ENCODE measurements at places on chromosomes 13 and 19. TPM values are rescaled to one million over a fixed set of nuclear protein-coding genes. Genes with fewer than 3 reads are reported as not detected.

Gene CPB2
- total RNA-seq: 5.1 TPM

Gene CRX
- total RNA-seq: not detected

Gene CACNG6
- total RNA-seq: 2.5 TPM

Gene CCL25
- not detected for total RNA-seq

- H3K4me3 ChIP-seq: no peak overlapping the region
- H3K27ac ChIP-seq: no peak overlapping the region
- no peak for DNase-seq
- no peaks in the 10 kb centered on the region for H3K36me3 ChIP-seq
- peaks cover 4% of the 10 kb centered on the region for H3K4me1 ChIP-seq
- H3K27me3 ChIP-seq: no peaks in the 10 kb centered on the region
These were observed 259.5 kb downstream of the COL4A1 start for GRCh38 chr13:110047496-110047895.

DNA sequence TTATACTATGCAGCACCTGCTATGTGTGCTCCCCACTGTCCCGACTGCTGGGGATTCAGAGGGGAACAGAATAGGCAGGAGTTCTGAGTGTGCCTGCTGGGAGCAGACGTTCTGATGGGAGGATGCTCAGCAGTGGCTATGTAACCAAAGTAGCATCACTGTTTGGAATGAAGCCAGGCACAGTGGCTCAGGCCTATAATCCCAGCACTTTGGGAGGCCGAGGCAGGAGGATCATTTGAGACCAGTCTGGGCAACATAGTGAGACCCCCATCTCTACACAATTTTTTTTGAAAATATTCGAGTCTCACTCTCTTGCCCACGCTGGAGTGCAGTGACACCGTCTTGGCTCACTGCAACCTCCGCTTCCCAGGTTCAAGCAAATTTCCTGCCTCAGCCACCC lies 6.0 kb downstream of the ATG4D start:
- H3K4me1 ChIP-seq: peaks cover 3% of the 10 kb centered on the region
- no peak overlapping the region for H3K4me3 ChIP-seq
- no peaks in the 10 kb centered on the region for H3K36me3 ChIP-seq
- DNase-seq: no peak
- H3K27ac ChIP-seq: no peak overlapping the region

GRCh38 chr13:42125046-42125445 lies 76.6 kb downstream of the DGKH start:
- H3K27ac ChIP-seq: no peak overlapping the region
- no peak for DNase-seq
- peaks cover 2% of the 10 kb centered on the region for H3K36me3 ChIP-seq

GRCh38 chr13:41006978-41007743 lies 12.0 kb downstream of the ELF1 start:
- peaks cover 94% of the 10 kb centered on the region for H3K4me1 ChIP-seq
- H3K4me3 ChIP-seq: no peak overlapping the region
- H3K27me3 ChIP-seq: no peaks in the 10 kb centered on the region

GRCh38 chr19:18312092-18312534 lies 10.8 kb downstream of the LSM4 start:
- H3K4me1 ChIP-seq: peaks cover 11% of the 10 kb centered on the region
- no peaks in the 10 kb centered on the region for H3K36me3 ChIP-seq
- no peaks in the 10 kb centered on the region for H3K27me3 ChIP-seq
- no peak overlapping the region for H3K4me3 ChIP-seq

- H3K36me3 ChIP-seq: no peaks in the 10 kb centered on the region
- H3K27me3 ChIP-seq: no peaks in the 10 kb centered on the region
- peaks cover 1% of the 10 kb centered on the region for H3K4me1 ChIP-seq
- peak overlapping the region; percentile 41 for H3K27ac ChIP-seq
These were observed 159.1 kb downstream of the KATNAL1 start for GRCh38 chr13:30148171-30148754.

DNA sequence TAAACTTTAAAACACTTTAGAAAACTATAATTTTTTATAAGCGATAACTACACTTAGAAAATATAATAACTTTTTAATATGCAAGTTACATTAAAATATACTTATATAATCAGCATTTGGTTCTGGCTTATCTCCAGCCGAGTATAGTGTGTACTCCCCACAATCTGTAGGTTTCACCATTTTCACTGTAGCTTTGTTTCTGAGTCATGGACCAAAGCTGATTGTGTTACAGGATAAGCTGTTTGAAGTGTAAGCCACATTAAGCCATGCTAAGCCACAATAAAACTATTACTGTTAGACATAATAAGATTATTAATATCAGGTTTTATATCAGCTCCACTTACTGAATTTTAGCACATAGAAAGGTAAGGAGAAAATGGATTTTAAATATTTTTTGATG lies 43.8 kb downstream of the CCDC122 start:
- H3K4me1 ChIP-seq: peaks cover 3% of the 10 kb centered on the region
- no peak for DNase-seq
- no peak overlapping the region for H3K4me3 ChIP-seq
- H3K27ac ChIP-seq: no peak overlapping the region

DNA sequence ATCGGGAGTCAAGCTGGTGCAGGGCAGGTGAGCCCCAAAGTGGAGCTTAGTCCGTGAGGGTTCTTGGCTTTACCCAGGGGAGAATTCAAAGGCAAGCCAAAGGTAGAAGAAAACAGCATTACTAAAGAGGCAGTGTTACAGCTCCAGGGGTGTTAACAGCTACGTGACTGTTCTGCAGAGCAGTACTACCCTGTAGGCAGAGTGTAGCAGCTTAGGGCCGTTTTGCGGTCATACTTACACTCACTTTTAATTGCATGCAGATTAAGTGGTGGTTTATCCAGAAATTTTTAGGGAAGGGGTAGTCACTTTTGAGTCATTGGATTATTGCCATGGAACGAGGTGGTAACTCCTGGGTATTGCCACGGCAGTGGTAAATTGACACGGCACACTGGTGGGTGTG lies 482.2 kb downstream of the SLITRK5 start:
- no peaks in the 10 kb centered on the region for H3K36me3 ChIP-seq
- H3K27me3 ChIP-seq: no peaks in the 10 kb centered on the region
- H3K4me3 ChIP-seq: no peak overlapping the region
- no peak overlapping the region for H3K27ac ChIP-seq
- DNase-seq: no peak

DNA sequence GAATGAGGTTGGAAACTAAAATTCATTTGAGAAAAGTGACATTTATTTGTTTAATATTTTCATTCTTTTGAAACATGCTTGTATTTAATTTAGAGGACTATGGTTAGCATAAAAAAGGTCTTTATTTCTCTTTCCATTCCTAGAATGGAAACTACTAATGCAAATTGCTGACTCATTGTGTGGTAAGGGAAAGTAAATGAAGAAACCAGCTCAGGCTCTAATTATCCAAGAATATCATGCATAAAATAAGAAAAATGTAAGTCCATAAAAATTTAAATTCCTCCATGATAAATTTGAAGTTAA lies 777.0 kb upstream of the SLITRK1 start:
- H3K4me3 ChIP-seq: no peak overlapping the region
- no peak overlapping the region for H3K27ac ChIP-seq
- no peak for DNase-seq
- no peaks in the 10 kb centered on the region for H3K4me1 ChIP-seq

GRCh38 chr13:78029901-78030300 lies 111.3 kb upstream of the EDNRB start:
- DNase-seq: no peak
- no peaks in the 10 kb centered on the region for H3K4me1 ChIP-seq
- H3K36me3 ChIP-seq: no peaks in the 10 kb centered on the region
- no peaks in the 10 kb centered on the region for H3K27me3 ChIP-seq

DNA sequence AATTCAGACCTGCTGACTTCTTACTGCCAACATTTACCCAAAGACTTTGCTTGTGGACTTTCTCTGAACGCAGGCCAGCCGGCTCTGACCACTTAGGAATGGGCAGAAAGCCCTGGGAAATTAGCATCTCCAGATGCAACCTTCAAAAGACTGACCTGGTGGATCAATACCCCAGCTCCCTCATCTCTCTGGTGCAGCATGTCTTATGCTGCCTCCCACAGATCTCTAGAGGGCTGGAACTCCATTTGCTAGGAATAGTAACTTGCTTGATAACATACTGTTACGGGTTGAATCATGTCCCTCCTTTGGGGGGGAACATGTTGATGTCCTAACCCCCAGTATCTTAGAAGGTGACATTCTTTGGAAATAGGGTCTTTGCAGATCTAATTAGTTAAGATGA lies 12.9 kb upstream of the SLC25A41 start:
- no peaks in the 10 kb centered on the region for H3K36me3 ChIP-seq
- no peak overlapping the region for H3K27ac ChIP-seq
- H3K4me1 ChIP-seq: no peaks in the 10 kb centered on the region
- no peaks in the 10 kb centered on the region for H3K27me3 ChIP-seq
- no peak for DNase-seq
- H3K4me3 ChIP-seq: no peak overlapping the region

- H3K4me3 ChIP-seq: no peak overlapping the region
- no peak for DNase-seq
- H3K4me1 ChIP-seq: no peaks in the 10 kb centered on the region
- H3K27ac ChIP-seq: no peak overlapping the region
These were observed 546.7 kb downstream of the RFC3 start for GRCh38 chr13:34364633-34365032.

DNA sequence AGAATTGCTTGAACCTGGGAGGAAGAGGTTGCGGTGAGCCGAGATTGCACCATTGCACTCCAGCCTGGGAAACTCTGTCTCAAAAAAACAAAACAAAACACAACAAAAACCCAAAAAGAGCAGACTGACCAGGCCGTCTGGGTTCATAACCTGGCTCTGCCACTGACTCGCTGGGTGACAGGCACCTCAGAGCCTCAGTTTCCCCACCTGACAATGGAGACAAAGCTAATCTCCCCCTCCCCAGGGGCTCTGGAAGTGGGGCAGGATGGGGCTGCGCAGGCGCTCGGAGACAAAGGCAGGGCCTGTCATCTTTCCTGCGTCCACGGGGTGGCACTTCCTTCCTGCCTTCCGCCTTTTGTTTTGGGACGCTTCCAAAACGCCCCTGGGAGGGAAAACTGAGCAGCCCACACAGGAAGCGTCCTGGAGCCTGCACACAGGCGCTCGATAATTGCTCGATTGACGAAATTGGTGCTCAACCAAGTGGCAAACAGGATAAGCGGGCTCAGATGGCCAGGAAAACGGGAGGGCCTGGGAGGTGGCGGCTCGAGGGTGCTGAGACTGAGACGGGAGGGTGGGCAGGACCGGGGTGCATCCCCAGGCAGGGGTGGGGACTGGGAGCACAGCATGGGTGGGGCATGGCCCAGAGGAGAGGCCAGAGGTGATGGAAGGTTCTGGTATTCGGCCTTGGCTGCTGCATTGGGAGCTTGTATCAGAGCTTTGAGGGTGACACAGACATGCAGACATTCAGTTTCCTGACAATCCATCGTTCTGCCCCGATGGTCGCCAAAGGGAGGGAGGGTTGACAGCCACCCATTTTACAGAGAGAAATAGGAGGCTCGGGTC lies 17.8 kb downstream of the SPC24 start:
- H3K27ac ChIP-seq: peak overlapping the region; percentile 76
- H3K36me3 ChIP-seq: peaks cover 15% of the 10 kb centered on the region
- no peaks in the 10 kb centered on the region for H3K27me3 ChIP-seq
- H3K4me1 ChIP-seq: peaks cover 66% of the 10 kb centered on the region
- peak; percentile 93 for DNase-seq
- H3K4me3 ChIP-seq: peak overlapping the region; percentile 4

GRCh38 chr13:111116856-111117255 lies 1.7 kb downstream of the ARHGEF7 start:
- no peaks in the 10 kb centered on the region for H3K4me1 ChIP-seq
- no peak overlapping the region for H3K27ac ChIP-seq
- DNase-seq: no peak
- no peak overlapping the region for H3K4me3 ChIP-seq

Measured in left lung (tissue), 14 donors.